Activated naive CD8-positive, alpha-beta T cell treated with anti-CD3 and anti-CD28 coated beads, Interleukin-2, amount 50 U/mL, for 16 hours (primary cell): ENCODE measurements at places on chromosomes 1 and 21.

DNA sequence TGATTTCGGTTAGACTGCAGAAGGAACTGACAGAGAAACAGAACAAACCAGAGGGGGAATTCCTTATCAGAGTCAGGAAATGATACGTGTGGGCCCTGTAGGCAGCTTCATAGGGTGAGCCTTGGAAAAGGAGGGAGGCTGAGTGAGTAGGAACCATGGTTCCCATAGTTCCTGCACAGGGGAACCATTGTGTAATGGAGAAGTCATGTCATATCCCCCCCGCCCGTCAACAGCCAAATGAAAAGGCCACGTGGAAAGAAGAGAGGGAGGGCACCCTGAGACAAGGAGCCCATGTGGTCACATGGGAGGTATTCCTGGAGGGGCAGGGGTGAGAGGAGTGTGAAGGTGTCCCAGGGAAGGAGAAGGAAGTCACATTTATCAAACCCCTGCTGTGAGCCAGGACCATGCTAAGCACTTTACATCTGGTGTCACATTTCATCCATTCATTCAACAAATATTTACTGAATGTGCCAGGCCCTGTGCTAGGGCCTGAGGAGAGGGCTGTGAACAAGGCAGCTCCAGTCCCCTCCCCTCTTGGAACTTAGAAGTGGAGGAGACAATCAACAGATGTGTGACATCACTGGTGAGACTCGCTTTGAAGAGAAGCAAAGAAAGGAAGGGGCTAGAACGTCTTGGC is 15.7 kb upstream of the FGR start:
- DNase-seq, result no peak

DNA sequence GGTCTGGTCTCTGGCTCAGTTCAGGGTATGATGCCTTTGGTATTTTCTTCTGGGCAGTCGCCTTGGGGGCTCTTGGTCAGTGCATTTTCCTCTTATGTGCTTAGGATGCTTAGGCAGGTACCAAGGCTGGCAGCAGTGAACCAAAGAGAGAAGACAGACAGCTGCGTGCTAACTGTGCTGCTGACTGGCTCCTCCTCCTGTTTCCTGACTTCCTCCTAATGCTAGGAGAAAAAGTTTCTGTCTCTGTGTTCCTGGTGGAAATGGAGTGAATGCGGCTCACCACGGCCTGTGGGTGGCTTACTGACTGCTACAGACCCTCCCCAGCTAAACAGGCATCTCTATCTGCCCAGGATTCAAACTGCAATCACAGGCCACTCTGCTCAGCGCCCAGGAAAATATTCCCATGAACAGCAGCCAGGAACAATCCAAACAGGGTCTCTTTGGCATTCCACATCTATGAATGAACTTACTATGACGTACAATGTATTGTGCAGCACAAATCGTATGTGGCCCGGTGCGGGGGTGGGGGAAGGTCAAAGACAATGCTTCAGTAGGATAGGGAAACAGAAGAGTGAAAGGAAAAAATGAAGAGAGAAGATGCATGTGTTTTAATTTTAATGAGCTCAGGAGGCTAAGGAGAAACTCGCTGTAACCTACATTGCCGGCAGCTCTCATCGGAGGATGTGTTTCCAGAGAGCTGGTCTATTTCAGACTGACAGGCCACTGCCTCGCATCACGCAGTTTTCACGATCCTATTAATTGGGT is 2.8 kb downstream of the ABCG1 start:
- no peak for DNase-seq

GRCh38 chr1:7650801-7651200 is 120.3 kb upstream of the VAMP3 start:
- no peak for DNase-seq

DNA sequence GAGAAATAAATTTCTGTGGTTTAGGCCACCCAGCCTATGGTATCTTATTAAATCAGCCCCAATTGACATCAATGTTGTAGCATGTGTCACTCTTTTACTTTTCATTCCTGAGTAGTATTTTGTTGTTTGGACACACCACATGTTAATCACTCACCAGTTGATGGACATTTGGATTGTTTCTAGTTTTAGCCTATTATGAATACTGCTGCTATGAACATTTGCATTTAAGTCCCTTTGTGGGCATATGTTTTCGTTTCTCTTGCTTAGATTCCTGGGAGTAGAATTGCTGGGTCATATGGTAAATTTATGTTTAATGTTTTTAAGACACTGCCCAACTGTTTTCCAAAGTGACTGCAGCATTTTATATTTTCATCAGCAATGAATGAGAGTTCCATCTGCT is 50.2 kb upstream of the NUF2 start:
- DNase-seq, result no peak

- DNase-seq, result no peak
Observed at GRCh38 chr1:202681736-202682420, 28.4 kb downstream of the SYT2 start.

GRCh38 chr1:236502972-236503639 is 20.7 kb upstream of the LGALS8 start:
- DNase-seq, result no peak

DNA sequence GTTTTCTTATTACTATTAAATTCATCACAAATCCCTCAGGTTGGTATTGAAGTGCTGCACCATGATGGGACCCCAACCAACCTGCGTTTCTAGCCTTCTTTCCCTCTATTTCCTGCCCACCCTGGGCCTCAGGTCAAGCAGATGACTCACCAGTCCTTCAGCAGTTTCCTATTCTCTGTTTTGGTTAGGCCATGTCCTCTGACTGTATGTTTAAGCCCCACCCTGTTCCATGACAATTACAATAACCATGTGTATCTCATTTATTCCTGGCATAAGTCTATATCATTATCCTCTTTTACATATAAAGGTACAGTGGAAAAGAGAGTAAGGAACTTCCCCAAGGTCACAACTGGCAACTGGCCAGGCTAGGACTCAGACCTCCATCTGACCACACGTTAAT is 5.3 kb upstream of the FAM78B start:
- no peak for DNase-seq

GRCh38 chr1:246104927-246105326 is 402.2 kb downstream of the SMYD3 start:
- DNase-seq, result no peak

DNA sequence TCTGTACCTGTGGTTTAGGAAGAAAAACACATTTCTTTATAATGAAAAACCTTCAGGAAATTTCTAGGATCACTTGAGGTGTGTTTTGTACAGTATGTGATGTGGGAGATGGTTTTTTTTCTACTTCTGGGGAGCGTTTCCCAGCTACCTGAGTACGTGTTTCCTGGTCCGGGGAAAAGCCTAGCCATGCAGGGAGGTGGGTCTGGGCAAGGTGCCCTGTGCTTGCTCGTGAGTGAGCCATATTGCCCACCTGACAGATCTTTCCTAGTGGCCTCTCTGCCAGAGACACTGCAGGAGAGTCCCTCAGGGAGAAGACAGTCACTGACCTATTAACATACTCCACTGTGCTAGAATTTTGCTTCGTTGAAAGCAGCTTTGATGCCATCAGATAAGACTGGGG is 41.3 kb downstream of the TRPM2 start:
- DNase-seq, result no peak

DNA sequence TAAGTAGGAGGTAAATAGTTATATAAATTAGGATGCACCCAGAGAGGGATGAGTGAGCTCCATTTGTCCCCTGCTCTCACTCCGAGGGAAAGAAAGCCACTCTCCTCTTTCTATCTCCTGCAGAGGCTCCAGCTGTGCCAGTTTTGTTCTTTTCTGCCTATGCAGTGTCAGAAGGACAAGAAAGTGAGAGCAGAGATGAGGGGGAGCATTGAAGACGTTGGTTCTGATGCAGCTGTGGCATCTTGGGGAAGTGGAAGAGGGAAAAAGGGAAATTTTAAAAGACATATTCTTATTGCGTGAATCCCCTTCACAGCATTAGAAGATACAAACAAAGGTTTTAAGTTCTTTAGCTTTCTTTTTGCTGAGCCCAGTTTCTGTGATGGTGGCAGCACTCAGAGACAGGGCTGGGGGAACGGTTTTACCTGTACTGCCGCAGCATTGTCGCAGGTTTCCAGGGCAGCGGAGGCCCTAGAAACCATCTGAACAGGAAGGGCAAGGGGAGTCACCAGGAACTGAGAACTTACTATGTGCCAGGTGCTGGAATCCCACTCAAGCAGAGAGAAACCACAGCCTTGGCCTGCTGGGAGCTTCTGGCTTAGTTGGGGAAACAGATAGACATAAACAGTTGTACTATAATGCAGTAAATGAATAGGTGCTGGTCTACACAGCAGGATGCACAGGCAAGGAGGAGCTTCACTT is 44.9 kb upstream of the USP24 start:
- DNase-seq, result no peak

GRCh38 chr1:94602316-94602715 is 60.8 kb upstream of the F3 start:
- no peak for DNase-seq

GRCh38 chr1:91505086-91505485 is 4.4 kb downstream of the CDC7 start:
- no peak for DNase-seq

- DNase-seq, result no peak
Observed at GRCh38 chr1:110418729-110419128, 11.2 kb upstream of the LAMTOR5 start.

DNA sequence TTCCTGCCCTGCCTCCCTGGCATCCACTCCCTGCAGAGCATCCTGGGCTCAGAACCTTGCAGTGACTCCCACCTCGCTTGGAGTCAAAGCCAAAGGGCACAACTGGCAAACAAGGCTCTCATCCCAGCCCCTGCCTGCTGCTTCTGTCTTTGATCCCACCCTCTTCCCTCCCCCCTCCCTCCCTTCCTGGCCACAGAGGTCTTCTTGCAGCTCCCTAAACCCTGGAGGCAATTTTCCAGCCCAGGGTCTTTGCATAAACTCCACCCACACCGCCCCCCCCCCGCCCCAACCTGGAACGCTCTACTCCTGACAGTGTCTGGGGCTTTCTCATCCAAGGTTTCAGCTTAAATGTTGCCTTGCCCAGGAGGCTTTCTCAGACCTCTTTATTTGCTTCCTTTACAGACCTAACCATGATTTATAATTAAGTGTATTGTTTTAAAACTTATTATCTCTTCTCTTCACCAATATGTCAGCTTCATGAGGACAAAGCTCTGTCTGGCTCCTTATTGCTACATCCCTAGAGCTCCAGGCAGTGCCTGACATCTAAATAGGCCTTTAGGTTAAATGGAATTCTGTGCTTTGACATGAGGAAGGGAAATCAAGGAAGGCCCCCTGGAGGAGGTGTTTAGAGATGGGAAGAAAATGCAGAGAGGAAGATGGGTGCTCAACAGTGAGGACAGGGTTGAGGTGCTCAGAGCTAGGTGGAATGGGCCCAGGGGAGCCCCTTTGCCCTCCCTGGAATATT is 37.7 kb upstream of the PADI1 start:
- no peak for DNase-seq

- no peak for DNase-seq
Observed at GRCh38 chr1:67367370-67368045, 59.8 kb downstream of the IL12RB2 start.

GRCh38 chr1:212557739-212558692 is 50.5 kb upstream of the ATF3 start:
- no peak for DNase-seq

DNA sequence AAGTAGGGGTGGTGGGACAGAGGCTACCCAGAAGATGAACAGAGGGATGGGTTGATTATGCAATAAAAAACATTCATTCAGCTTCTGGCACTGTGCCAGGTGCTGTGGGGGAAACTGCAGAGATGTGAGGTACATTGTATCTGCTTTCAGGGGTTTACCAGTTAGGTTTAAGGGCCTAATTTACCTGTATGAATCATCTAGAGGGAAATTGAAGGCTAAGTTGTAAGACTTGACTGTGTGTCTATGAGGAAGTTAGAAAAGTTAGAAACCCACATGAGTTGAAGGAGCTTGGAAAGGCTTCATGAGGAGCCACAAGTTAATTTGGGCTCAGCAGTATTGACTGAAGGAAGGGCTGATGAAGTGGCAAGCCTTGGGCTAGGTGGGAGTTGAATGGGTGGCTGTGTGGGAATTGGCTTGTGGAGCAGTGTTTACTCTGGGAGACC is 36.7 kb upstream of the APOBEC4 start:
- DNase-seq, result no peak

- DNase-seq, result no peak
Observed at GRCh38 chr1:73097917-73098316, 815.6 kb upstream of the NEGR1 start.

DNA sequence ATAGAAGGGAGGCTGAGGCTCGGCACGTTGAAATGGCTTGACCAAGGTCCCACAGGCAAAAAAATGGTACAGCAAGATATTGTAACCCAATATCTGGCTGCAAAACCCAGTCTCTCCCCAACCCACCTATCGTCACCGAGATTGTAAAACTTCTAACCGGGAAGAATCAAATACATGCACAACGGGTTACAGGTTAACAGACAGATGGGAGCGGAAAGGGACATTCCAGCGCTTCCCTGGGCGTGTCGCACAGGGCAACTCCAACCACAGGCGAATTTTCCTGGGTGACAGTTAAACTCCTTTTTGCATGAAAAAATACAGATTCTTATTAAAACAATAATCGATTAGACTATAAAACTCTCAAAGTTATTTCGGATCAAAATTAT is 31.8 kb upstream of the JUN start:
- no peak for DNase-seq

DNA sequence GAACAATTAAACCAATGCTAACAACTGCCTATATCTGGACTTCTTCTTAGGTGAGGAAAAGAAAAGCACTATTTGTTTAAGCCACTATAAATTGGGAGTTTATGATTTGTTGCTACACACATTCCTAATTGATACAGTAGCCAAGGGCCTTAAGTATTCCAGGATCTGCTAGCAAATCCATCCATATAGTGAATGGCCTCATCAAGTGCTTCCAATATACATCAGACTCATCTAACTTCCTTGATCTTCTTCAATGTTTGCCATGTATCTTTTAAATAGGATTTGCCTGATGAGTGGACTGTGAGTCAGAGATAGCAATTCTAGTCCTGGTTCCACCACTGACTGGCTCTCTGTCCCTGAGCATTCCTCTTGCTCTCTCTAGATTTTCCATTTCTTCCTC is 430.2 kb downstream of the OMA1 start:
- DNase-seq, result no peak

GRCh38 chr1:231806623-231807495 is 180.3 kb downstream of the DISC1 start:
- DNase-seq, result no peak

DNA sequence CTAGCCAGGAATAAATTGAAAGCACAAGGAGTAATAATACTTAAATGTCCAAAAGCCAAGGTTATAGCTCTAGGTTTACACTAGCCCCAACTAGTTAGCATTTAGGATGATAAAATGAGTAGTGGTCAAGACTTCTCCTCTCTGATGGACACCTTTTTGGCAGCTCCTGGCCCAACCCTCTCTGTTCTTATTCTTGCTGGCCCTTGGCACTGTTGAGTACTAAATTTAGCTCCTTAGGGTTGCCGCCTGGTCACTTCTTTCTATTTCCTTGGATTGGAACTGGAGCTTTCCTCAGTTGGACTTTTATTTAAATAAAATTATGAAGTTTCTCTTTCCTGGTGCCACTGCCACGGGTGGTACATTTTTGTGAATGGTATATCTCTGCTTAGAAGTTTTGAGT is 28.3 kb downstream of the ARID1A start:
- DNase-seq, result no peak

DNA sequence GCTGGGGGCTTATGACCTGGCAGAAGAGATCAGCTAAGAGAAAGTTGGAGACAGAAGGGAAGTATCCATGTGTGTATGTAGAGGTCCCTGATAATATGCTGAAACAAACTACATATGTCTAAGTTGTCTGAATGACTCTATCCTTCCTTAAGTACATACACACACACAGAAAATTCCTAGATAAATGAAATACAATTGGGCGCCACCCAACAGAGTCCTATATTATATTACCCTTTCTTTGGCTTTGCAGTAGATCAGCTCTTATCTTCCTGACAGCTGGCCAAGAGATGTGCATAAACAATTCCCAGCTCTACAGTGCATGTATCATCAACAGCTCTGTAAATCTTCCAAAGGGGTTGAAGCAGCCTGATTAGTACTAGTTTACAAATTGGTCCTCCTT is 40.1 kb downstream of the SORT1 start:
- no peak for DNase-seq
